Neural progenitor cell (in vitro differentiated cells): ENCODE measurements at places on chromosomes 12 and 14. TPM values are rescaled to one million over a fixed set of nuclear protein-coding genes. Genes with fewer than 3 reads are reported as not detected.

ATXN2 gene
- total RNA-seq, result 24.0 and 34.2 TPM in 2 replicates

BHLHE41 gene
- total RNA-seq, result 0.12 TPM in 1 of 2 replicates, not detected in the other

DNA sequence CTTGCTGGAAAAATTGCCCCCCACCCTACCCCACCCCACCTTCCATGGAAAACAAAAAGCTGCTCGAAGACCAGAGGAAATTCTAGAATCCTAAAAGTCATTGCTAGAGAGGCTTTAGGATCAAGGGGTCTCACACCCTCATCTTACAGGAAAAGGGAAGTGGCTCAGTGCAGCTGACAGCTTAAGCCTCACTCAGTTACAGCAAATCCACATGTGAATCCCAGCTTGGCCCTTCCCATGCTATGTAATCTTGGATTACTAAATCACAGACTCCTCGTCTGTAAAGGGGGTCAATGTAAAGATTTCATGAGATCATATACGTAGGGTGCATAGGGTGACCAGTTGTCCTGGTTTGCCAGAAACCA lies 25.9 kb downstream of the CMKLR1 start:
- no peaks in the 10 kb centered on the region for H3K27me3 ChIP-seq
- H3K4me1 ChIP-seq, result peaks cover 12% of the 10 kb centered on the region
- no peaks in the 10 kb centered on the region for H3K36me3 ChIP-seq
- DNase-seq, result no peak

- H3K27ac ChIP-seq, result no peak overlapping the region
- no peaks in the 10 kb centered on the region for H3K36me3 ChIP-seq
- H3K4me1 ChIP-seq, result peaks cover 2% of the 10 kb centered on the region
- H3K27me3 ChIP-seq, result no peaks in the 10 kb centered on the region
- H3K4me3 ChIP-seq, result no peak overlapping the region
Observed at GRCh38 chr14:59320763-59321625, 132.5 kb downstream of the DAAM1 start.

GRCh38 chr14:86331341-86331740 lies 801.4 kb downstream of the FLRT2 start:
- no peak for DNase-seq
- H3K27me3 ChIP-seq, result no peaks in the 10 kb centered on the region
- no peak overlapping the region for H3K4me3 ChIP-seq
- H3K36me3 ChIP-seq, result no peaks in the 10 kb centered on the region

- peaks cover 6% of the 10 kb centered on the region for H3K4me1 ChIP-seq
- H3K36me3 ChIP-seq, result no peaks in the 10 kb centered on the region
- H3K27ac ChIP-seq, result no peak overlapping the region
- no peak for DNase-seq
Observed at GRCh38 chr14:75861161-75861621, 120.6 kb downstream of the TGFB3 start.
